ENCODE measurements at places on chromosomes 2 and 18.
A peak's percentile ranks its signal among the peaks of the same experiment; 100 is the strongest.

- DNase-seq = no peak
These were observed 148.6 kb downstream of the TWIST2 start for GRCh38 chr2:238996331-238997136.

- peak; percentile 95 for DNase-seq
These were observed 131.4 kb upstream of the SLC1A4 start for GRCh38 chr2:64857581-64858471.

GRCh38 chr2:26128176-26128575 is 44.7 kb upstream of the GAREM2 start:
- no peak for DNase-seq

- DNase-seq = no peak
These were observed 5.5 kb downstream of the MEX3C start for GRCh38 chr18:51192026-51192425.

- no peak for DNase-seq
These were observed 1160.7 kb downstream of the CNTNAP5 start for GRCh38 chr2:125185691-125186270.

Measured in fibroblast of upper back skin (primary cell).